ENCODE measurements at places on chromosomes 2 and 18. TPM values are rescaled to one million over a fixed set of nuclear protein-coding genes. Genes with fewer than 3 reads are reported as not detected.

DNA sequence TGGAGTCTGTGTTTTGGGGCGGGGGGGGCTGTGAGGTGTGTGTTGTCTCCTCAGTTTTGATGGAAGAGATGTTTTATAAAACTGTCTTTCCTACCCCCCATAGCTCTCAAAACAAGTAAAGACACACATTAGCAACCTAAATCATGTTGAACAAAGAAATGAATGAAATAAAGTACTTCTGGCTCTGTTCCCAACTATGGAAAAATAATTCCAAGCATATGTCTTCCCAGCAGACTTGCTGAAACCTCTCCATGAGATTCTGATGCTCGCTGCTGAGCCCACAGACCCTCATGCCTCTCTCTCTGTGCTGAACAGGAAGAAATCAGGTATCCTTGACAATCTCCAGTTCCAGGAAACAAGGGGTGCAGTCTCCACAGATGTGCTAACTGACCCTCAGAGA lies 226.7 kb upstream of the KLHL29 start:
- no peak for DNase-seq
- no peaks in the 10 kb centered on the region for H3K27me3 ChIP-seq
- H3K4me3 ChIP-seq: no peak overlapping the region
- no peaks in the 10 kb centered on the region for H3K36me3 ChIP-seq
- no peaks in the 10 kb centered on the region for H3K4me1 ChIP-seq

GRCh38 chr18:70666936-70667335 lies 378.1 kb downstream of the SOCS6 start:
- no peaks in the 10 kb centered on the region for H3K36me3 ChIP-seq
- H3K4me1 ChIP-seq: no peaks in the 10 kb centered on the region
- H3K4me3 ChIP-seq: no peak overlapping the region
- DNase-seq: no peak
- H3K27me3 ChIP-seq: no peaks in the 10 kb centered on the region

GRCh38 chr2:239804161-239805042 lies 220.7 kb downstream of the NDUFA10 start:
- H3K4me3 ChIP-seq: no peak overlapping the region
- DNase-seq: no peak
- H3K27me3 ChIP-seq: no peaks in the 10 kb centered on the region
- H3K36me3 ChIP-seq: no peaks in the 10 kb centered on the region

DNA sequence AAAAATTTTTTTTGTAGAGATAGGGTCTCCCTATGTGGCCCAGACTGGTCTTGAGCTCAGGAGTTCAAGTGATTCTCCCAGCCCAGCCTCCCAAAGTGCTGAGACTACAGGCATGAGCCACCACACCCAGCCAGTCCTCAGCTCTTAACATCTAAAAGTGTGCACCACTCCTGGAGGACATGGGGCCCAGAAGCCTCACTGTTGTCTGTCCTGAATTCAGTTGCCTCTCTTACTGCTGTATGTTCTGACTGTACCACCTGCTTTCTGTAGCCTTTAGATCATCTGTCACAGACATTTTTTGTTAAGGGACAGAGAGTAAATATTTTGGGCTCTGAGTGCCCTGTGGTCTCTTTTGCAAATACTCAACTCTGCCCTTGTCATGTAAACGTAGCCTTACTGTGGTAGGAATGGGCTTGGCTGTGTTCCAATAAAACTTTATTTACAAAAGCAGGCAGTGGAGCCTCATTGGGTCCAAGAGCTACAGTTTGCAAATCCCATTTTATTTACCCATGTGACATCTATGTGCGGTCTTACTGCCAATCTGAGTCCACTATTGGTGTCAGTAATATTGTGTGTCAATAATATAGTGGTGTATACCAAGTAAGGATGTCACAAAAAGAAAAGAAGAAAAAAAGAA lies 38.1 kb downstream of the TMEM37 start:
- H3K27ac ChIP-seq: no peak overlapping the region
- no peak overlapping the region for H3K4me3 ChIP-seq
- DNase-seq: no peak
- H3K36me3 ChIP-seq: no peaks in the 10 kb centered on the region

DNA sequence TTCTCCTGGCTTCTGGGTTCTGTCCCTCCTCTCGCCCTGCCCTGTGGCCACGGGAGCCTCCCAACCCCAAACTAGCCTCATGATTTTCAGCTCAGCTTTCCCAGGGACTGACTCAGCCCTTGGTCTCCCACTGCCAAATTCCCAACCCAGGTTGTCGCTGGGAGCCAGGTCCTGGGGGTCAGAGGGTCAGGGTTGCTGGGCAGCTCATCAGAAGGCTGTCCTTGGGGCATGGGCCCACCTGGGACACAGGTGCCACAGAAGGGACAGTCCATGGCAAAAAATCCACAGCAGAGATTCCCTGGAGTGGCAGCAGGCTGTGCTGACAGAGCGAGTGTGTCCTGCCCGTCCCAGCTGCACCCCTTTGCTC lies 180.4 kb downstream of the TWIST2 start:
- H3K27me3 ChIP-seq: peaks cover 21% of the 10 kb centered on the region
- no peak for DNase-seq
- no peak overlapping the region for H3K4me3 ChIP-seq

DNA sequence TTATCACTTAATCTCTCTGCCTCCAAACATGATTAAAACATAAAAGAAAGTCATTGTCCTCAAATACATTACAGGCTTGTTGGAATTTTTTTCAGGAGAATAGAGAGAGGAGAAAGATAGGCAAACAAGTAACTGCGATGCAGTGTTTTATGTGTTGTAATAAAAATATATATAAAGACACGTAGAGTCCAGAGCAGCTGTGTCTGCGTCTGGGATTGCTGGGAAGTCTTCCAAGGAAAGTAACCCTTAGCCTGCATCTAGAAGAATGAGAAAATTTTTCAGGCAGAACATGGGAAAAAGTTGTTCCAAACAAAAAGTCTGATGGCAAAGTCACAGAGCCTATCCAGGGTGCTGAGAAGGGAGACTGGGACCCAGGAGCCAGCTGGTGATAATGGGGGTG lies 91.8 kb upstream of the ST6GAL2 start:
- peak; percentile 42 for DNase-seq
- H3K4me1 ChIP-seq: no peaks in the 10 kb centered on the region
- no peak overlapping the region for H3K27ac ChIP-seq

DNA sequence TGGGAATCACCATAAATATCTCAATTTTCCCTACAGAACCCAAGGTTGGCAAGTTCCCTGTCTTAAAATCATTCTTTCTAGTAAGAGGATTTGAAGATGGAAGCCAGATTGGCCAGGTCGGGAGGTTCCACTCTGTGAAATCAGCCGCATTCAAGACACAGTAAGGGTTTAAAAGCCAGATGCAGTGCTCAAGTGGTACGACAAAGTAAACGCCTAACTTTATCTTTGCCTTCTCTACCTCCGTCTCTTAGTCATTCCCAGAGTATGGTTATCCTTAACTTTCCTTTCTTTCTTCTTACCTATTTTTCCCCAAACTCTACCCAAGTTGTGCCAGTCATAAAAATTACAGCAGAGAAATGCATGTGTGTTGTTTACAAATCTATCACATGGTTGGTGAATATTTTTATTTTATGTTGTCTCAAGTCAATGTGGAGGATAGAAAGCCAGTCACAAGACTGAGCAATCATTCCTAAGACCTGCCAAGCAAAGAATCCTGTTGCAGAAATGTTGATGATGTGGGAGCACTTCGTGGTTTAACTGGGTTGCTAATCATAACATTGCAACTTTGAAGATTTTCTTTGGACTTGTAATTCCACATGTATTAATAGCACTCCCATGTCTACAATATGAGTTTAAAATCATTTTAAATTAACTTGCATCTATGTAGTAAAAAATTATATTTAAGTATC lies 62.6 kb downstream of the SLC40A1 start:
- H3K27ac ChIP-seq: peak overlapping the region; percentile 24
- peaks cover 7% of the 10 kb centered on the region for H3K4me1 ChIP-seq

The ZNF516 gene
- 9.7 TPM for total RNA-seq

DNA sequence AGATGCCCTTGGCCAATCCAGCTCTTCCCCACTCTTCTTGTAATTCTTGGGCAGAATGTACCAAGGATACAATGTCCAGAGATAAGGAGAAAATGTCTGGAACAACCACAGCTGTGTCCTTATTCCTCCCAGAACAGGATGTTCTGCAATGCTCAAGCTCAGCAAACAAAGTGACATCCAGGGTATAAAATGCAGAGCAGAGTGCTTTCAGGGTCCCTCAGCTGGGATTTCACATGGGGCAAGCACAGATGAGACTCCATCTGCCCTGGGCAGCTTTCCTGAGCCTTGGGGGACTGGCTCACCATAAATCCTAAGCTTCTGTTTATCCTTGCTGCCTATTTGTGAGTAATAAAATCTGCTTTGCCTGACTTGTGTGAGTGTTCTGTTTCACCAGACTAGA lies 127.4 kb downstream of the VAPA start:
- H3K4me1 ChIP-seq: no peaks in the 10 kb centered on the region
- H3K27me3 ChIP-seq: no peaks in the 10 kb centered on the region
- DNase-seq: peak; percentile 57
- no peaks in the 10 kb centered on the region for H3K36me3 ChIP-seq

The DLGAP1 gene
- under 0.01 TPM for total RNA-seq

- H3K4me3 ChIP-seq: no peak overlapping the region
- no peak for DNase-seq
- H3K4me1 ChIP-seq: peaks cover 9% of the 10 kb centered on the region
Observed at GRCh38 chr2:24861500-24861899, 58.5 kb downstream of the ADCY3 start.

- H3K27me3 ChIP-seq: peaks cover 2% of the 10 kb centered on the region
- DNase-seq: no peak
- H3K4me3 ChIP-seq: no peak overlapping the region
Observed at GRCh38 chr2:1796232-1796930, 52.1 kb upstream of the PXDN start.

- no peak for DNase-seq
- peaks cover 33% of the 10 kb centered on the region for H3K27me3 ChIP-seq
- H3K36me3 ChIP-seq: no peaks in the 10 kb centered on the region
- no peak overlapping the region for H3K4me3 ChIP-seq
Observed at GRCh38 chr2:86254576-86255538, 55.6 kb downstream of the MRPL35 start.

DNA sequence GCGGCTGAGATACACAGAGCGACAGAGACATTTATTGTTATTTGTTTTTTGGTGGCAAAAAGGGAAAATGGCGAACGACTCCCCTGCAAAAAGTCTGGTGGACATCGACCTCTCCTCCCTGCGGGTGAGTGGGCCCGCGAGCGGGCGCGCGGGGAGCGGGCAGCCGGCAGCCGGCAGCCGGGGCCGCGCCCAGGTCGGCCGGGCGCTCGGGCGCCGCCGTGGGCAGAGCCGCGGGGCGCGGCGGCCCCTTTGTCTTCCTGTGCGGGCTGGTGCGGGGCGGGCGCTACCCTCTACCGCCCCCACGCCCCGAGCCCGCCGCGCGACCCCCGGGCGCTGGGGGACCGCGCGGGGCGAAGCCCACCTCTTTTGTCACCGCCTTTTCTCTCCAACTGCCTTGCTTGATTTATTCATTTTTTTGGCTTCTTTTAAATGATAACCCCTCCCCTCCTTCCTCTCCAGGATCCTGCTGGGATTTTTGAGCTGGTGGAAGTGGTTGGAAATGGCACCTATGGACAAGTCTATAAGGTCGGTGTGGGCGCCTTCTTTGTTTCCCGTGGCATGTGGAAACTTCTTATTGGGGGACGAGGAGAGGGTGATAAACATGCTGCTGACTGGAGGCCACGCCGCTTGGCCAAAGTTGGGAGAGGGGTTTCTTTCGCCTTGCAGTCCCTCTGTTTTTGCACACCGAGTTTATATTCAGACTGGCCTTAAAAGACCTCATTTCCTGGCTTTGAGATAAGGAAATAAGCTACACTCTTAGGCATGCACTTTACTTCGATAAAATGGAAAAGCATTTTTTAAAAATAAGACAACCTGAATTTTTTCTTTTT lies 722 bp downstream of the MAP4K4 start:
- peak overlapping the region; percentile 89 for H3K27ac ChIP-seq
- H3K36me3 ChIP-seq: peaks cover 8% of the 10 kb centered on the region
- DNase-seq: no peak
- peaks cover 8% of the 10 kb centered on the region for H3K4me1 ChIP-seq

- peaks cover 49% of the 10 kb centered on the region for H3K36me3 ChIP-seq
- H3K4me3 ChIP-seq: peak overlapping the region; percentile 78
- H3K27me3 ChIP-seq: no peaks in the 10 kb centered on the region
- peaks cover 2% of the 10 kb centered on the region for H3K4me1 ChIP-seq
Observed at GRCh38 chr2:226796840-226797288, 2.8 kb downstream of the IRS1 start.

DNA sequence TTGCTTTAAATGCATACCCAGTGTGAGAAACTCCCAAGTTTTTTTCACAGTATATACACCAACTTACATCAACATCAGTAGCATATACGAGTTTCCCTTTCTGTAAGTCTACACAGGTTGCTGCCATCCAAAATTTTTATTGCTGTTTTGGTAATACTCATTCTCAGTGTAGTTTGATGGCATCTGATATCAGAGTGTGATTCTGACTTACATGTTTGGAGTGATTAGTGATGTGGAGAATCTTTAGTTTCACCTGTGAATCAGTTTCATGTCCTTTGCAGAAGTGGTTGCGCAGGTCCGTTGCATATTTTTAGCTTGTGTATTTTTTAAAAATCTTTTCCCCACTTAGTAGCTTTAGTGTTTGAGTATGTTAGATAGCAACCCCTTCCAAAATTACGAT lies 50.1 kb downstream of the CCDC74A start:
- H3K4me1 ChIP-seq: no peaks in the 10 kb centered on the region
- no peak for DNase-seq
- H3K27ac ChIP-seq: no peak overlapping the region
- peaks cover 6% of the 10 kb centered on the region for H3K27me3 ChIP-seq
- no peak overlapping the region for H3K4me3 ChIP-seq
- no peaks in the 10 kb centered on the region for H3K36me3 ChIP-seq

The EDAR gene
- not detected for total RNA-seq

DNA sequence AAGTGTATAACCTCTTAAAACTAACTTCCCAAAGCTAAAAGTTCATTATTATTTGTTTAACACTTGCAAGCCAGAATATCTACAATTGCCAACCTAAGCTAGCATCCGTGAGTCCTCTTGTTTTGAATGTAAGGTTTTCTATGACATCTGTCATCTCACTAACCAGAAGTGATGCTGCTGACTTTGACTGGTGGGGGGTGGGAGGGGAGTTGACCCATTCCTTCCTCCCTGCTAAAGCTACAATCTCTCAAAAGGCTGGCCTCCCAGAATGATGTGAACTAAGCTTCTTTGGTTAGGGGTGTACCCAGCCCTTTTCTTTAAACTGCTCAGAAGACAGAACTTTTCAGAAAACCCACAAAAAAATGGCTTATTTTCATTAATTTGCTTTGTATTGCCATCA lies 280.6 kb downstream of the ZEB2 start:
- no peak overlapping the region for H3K4me3 ChIP-seq
- H3K36me3 ChIP-seq: no peaks in the 10 kb centered on the region
- no peaks in the 10 kb centered on the region for H3K4me1 ChIP-seq
- no peak overlapping the region for H3K27ac ChIP-seq
- no peaks in the 10 kb centered on the region for H3K27me3 ChIP-seq

GRCh38 chr18:45571195-45571594 lies 44.1 kb upstream of the SLC14A2 start:
- no peak overlapping the region for H3K27ac ChIP-seq
- no peak overlapping the region for H3K4me3 ChIP-seq
- H3K4me1 ChIP-seq: peaks cover 5% of the 10 kb centered on the region

The SLC9A2 gene
- total RNA-seq: not detected

GRCh38 chr2:59920307-59920706 lies 633.1 kb downstream of the BCL11A start:
- H3K27me3 ChIP-seq: no peaks in the 10 kb centered on the region
- DNase-seq: no peak
- H3K4me1 ChIP-seq: no peaks in the 10 kb centered on the region
